Fibroblast of lung (primary cell): ENCODE measurements at places on chromosomes 11 and 22. TPM values are rescaled to one million over a fixed set of nuclear protein-coding genes. Genes with fewer than 3 reads are reported as not detected.

Gene FERMT3
- 1.0 and 3.6 TPM in 2 replicates for total RNA-seq

Gene C11orf52
- total RNA-seq: 0.51 and 0.99 TPM in 2 replicates

Gene C22orf31
- total RNA-seq: 0.17 TPM in 1 of 2 replicates, not detected in the other

Gene CABP7
- total RNA-seq: not detected in 2 replicates

Gene LRRN4CL
- 13.4 and 31.5 TPM in 2 replicates for total RNA-seq

Gene SHISA8
- total RNA-seq: not detected in 2 replicates

Gene PLET1
- not detected in 2 replicates for total RNA-seq

Gene TECTA
- total RNA-seq: 0.26 and 0.33 TPM in 2 replicates

Gene OR52E8
- total RNA-seq: not detected in 2 replicates

Gene APOA5
- total RNA-seq: not detected in 2 replicates

Gene P2RX3
- not detected in 2 replicates for total RNA-seq

Gene FOSL1
- total RNA-seq: 7.4 and 8.8 TPM in 2 replicates

Gene TRIM51
- not detected in 2 replicates for total RNA-seq

Gene MS4A18
- not detected in 2 replicates for total RNA-seq

Gene GRAP2
- total RNA-seq: not detected in 2 replicates

Gene CABP4
- total RNA-seq: not detected in 2 replicates

Gene AIP
- 117 and 128 TPM in 2 replicates for total RNA-seq

Gene OR5L1
- total RNA-seq: not detected in 2 replicates

Gene PGAP2
- total RNA-seq: 10.8 and 12.4 TPM in 2 replicates

Gene MYOD1
- total RNA-seq: not detected in 2 replicates

Gene MUC6
- total RNA-seq: not detected in 2 replicates

Gene OR8D4
- not detected in 2 replicates for total RNA-seq

Gene ISX
- not detected in 2 replicates for total RNA-seq

Gene SCUBE1
- 0.17 and 0.51 TPM in 2 replicates for total RNA-seq

Gene RFPL3
- not detected in 2 replicates for total RNA-seq

Gene POU2AF2
- total RNA-seq: not detected in 2 replicates

Gene SCO2
- 3.1 and 3.6 TPM in 2 replicates for total RNA-seq

Gene TRIM21
- 25.2 and 28.4 TPM in 2 replicates for total RNA-seq

Gene ATG16L2
- total RNA-seq: 5.6 and 8.8 TPM in 2 replicates

Gene TNNI2
- not detected in 2 replicates for total RNA-seq

Gene EMID1
- total RNA-seq: 0.50 and 2.8 TPM in 2 replicates

Gene MS4A4A
- total RNA-seq: not detected in 2 replicates

Gene MAFF
- total RNA-seq: 20.5 and 26.3 TPM in 2 replicates

Gene BEST1
- 7.7 and 15.2 TPM in 2 replicates for total RNA-seq

Gene PKNOX2
- 0.33 and 1.0 TPM in 2 replicates for total RNA-seq

Gene SUSD2
- 0.77 and 10.6 TPM in 2 replicates for total RNA-seq

Gene ADAMTS8
- 8.5 and 15.0 TPM in 2 replicates for total RNA-seq

Gene GGTLC3
- total RNA-seq: not detected in 2 replicates

Gene KCNJ1
- total RNA-seq: under 0.01 TPM in 1 of 2 replicates, not detected in the other

Gene NLRP14
- total RNA-seq: under 0.01 and 0.17 TPM in 2 replicates

Gene TEX12
- 0.17 TPM in 1 of 2 replicates, not detected in the other for total RNA-seq

Gene ANO1
- total RNA-seq: 0.26 and 0.99 TPM in 2 replicates

Gene ZBTB16
- 0.26 TPM in 1 of 2 replicates, not detected in the other for total RNA-seq

Gene KRTAP5-7
- total RNA-seq: under 0.01 and 0.17 TPM in 2 replicates

Gene SLC22A6
- not detected in 2 replicates for total RNA-seq

Gene CD81
- total RNA-seq: 289 and 438 TPM in 2 replicates
